Fibroblast of skin of left biceps (primary cell): ENCODE measurements at places on chromosomes 2 and 18.

- DNase-seq, result peak; percentile 53
Observed at GRCh38 chr18:63708650-63709049, 5.9 kb downstream of the SERPINB11 start.

DNA sequence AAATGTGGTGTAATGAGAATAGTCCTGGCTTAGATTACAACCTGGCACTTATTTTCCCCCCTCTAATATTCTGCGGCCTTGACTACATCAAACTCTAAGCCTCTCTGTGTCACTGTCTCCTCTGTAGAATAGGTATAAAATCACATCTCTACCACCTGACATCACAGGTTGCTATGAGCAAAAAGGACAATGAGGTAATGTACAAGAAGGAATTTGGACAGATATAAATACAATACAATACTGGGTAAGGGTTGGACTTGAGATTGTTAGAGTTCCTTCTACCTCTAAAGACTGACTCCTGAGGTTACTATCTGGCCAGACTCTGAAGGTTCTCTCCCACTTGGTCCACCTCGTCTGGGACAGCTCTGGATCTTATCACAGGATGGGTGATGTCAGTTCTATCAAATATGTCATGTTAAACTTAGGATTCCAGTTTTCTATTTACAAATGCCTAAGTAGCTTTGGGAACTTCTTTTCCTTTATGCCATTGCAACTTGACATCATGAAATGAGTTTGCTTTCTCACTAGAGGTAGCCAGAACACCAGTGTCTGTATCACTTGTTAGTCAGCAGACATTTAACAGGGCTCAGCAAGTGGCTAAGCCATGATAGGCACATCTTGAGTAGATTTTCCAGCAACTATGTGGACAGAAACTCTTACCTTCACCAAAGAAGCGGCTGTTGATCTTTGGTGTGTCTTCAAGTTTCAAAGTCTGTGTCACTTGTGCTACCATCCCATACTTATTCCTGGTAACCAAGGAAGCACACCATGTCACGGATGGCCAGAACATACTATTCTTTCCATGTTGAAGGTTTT is 9.5 kb downstream of the APOB start:
- DNase-seq, result no peak

- no peak for DNase-seq
Observed at GRCh38 chr2:231720987-231721966, 13.0 kb downstream of the PTMA start.

- no peak for DNase-seq
Observed at GRCh38 chr2:58044145-58044544, 2.5 kb upstream of the VRK2 start.

DNA sequence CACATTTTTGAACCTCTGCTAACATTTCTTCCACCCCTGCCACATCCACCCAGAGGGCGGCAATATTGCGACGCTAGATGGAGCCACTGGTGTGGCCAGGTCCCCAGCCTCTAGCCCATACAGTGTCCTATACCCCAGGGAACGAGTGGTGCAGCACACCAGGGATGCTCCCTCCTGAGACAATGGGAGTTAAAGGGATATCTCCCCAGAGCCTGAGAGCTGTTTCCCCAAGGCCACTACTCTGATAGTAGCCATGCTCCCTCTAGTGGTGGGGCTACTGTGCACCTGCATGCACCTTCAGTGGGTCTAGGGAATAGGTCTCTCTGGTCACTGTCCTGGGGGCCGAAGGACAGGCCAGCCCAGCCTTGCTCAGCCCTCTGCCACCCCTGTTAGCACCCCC is 336.4 kb upstream of the FSHR start:
- DNase-seq, result peak; percentile 0

GRCh38 chr2:84458551-84459017 is 496 bp downstream of the SUCLG1 start:
- no peak for DNase-seq

DNA sequence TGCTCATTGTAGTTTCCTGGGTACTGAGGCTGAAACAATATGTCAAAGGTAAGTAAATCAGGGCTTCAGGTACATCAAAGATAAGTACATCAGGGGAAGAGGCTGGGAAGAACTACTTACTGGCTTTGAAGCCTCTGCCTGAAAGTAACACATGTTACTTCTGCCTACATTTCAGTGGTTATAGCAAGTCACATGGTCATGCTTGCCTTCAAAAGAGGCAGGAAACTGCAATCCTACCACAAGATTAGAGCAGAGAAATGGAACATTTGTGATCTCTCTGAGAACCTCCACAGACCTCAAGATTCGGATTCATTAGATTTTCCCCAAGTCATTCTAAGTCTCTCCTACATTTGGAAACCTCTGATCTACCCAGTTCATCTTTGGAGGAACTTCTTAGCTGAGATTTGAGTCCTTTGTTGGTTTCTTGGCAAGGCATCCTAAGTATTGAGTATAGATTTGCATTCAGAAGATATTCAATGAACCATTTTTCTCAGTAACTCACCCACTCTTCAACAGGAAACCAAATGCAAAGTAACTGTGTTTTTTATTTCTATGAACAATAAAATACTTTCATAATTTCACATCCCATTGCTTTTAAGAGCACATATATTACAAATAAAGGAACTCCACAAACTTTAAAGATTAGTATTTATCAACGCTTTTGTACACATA is 48.5 kb upstream of the CCDC195 start:
- DNase-seq, result no peak

GRCh38 chr2:239275847-239276831 is 124.7 kb downstream of the HDAC4 start:
- DNase-seq, result no peak

DNA sequence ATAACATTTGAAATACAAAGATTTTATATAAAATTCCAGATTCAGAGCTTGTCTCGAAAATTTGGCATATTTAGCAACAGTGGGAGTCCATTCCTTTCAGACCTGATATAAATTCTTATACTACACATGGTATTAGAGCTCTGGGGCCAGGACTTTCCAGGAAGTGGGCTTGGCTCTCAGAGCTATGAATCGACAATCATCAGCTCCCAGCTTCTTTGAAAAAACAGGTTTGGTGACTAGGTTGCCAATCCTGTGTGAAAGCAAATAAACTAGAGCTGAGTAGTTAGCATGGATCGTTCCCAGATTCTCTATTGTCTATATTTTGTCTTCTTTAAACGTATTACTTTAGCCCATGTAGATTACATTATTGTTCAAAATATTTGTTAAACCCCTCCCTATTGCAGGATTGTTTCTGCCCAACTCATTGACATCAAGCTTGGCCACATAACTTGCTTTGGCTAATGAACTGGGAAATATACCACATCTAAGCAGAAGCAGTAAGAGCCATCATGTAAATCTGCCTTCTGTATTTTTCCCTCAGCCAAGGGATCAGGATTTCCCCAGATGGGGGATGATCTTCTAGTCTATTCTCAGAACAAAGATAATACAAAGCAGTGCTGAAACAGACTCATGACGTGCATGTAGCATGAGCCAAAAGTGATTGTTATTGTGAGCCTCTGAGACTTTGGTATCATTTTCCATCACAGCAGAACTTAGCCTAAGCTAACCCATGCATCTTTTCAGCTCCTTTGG is 105.4 kb downstream of the KCNH7 start:
- DNase-seq, result no peak

GRCh38 chr18:42074704-42075103 is 119.7 kb downstream of the PIK3C3 start:
- DNase-seq, result no peak

GRCh38 chr2:231197706-231198290 is 633 bp upstream of the ARMC9 start:
- DNase-seq, result no peak

- no peak for DNase-seq
Observed at GRCh38 chr2:118670276-118670675, 177.2 kb downstream of the EN1 start.

DNA sequence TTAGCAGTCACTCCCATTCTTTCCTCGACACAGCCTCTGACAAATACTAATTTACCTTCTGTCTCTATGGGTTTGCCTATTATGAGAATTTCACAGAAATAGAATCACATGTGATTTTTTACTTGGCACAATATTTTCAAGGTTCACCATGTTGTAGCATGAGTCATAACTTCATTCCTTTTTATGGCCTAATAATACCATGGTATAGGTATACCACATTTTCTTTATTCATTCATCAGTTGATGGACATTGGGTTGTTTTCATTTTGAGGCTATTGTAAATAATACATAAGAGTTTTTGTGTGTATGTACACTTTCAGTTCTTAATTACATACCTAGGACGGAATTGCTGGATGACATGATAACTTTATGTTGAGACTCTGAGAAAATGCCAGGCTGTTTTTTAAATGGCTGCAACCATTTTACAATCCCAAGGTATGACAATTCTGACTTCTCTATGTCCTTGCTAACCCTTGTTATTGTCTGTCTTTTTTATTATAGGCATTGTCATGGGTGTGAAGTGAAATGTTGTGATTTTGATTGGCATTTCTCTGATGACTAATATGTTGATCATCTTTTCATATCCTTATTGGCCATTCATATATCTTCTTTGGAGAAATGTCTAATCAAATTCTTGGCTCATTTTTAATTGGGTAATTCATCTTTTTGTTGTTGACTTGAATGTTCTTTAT is 87.9 kb downstream of the IRS1 start:
- DNase-seq, result no peak

- no peak for DNase-seq
Observed at GRCh38 chr18:78670778-78671391, 308.7 kb upstream of the SALL3 start.

- no peak for DNase-seq
Observed at GRCh38 chr2:144693179-144693578, 173.3 kb upstream of the ZEB2 start.

DNA sequence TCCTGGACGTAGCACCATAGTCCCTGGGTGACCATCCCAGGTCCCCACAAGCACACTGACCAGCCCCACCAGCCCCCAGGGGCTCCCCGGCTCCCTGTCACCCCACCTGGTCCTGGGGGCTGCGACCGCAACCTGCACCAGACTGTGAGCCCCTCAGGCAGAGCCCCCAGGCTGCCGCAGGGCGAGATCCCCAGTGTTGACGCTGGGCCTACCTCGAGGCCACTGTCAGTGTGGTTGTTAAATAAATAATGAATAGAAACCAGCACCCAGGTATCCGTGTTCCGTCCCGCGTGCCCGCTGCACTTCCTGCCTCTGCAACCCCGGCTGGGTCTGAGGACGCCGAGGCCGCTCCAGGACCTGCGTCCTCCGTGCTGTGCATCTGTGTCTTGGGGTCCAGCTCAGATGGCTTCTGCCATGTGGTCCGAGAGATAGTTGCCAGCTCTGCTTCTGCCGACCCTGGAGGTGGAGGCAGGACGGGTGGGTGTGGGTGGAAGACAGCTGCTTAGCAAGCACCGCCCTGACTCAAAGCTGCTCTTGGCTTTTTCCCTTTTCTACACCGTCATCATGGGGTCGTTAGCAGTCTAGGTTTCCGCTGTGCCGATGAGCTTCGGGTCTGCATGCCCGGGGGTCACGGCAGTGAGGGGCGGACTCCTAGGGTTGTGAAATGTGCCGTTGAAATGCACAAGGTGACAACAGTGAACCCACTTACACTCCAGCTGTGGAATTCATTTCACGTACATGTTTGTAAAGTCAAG is 74.2 kb downstream of the NFATC1 start:
- no peak for DNase-seq

DNA sequence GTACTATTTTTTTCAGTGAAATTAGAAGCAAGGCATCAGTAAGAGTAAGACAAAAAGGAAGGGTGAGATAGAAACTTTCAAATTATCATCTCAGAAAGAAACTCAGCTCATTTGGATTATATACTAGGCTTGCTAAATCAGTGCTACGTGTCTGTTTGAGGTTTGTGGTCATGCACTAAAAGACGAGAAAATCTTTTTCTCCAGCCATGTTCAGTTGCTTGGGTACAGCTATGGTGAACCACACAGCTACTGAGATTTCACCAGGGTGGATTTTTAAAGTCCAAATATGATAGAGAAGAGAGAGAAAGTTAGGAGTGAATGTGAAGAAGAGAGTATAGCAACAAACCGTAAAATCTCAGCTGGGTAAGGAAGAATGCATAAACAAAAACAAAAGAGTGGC is 161.6 kb downstream of the PTH2R start:
- DNase-seq, result no peak

DNA sequence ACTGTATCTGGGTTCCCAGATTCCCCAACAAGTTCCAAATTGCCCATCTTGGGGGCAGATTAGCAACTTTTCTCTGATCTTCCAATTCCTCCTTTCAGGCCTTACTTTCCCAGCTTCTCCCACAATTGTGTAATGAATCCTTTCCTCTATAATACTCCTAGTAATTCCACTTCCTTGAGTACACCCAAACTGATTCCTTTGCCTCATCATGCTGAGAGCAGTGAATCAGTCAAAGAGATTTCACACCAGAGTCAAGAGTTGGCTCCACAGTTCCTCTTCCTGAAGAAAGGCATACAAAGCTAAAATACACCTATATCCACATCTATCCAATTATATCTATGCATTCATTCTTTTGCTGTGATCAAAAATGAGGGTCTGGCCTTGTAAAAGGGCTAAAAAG is 28.6 kb upstream of the DAPL1 start:
- no peak for DNase-seq

DNA sequence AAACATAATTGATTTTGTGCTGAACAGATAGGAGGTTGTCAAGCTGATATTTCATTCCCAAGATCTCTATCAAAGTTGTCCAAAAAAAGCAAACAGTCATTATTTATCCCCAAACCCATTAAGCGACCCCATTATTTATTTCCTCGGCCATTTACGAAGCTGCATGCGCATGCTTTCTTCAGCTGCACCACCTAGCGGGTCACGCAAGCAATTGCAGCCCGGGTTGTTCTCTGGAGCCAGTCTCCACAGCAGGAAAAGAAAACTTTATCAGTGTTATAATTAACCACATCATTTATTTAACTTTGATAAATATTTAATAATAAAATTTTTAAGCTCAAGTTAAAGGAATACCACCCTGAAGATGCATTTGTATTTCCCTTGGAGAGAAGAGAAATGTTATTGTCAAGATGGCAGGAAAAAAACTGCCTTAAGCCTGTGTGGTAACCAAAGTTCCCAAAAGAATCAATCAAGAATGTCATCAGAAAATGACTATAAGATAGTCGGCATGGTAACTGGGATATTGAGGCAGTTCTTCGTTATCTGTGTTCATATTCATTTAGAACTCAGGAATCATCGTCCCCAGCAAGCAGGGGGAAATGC is 304.7 kb downstream of the FBXO15 start:
- DNase-seq, result peak; percentile 4
